ENCODE measurements at places on chromosomes 1 and 21. TPM values are rescaled to one million over a fixed set of nuclear protein-coding genes. Genes with fewer than 3 reads are reported as not detected.
A peak's percentile ranks its signal among the peaks of the same experiment; 100 is the strongest.

- DNase-seq, result peak; percentile 59
These were observed 23.8 kb upstream of the IFNAR1 start for GRCh38 chr21:33300701-33301631.

GRCh38 chr1:17419626-17420328 lies 19.7 kb downstream of the RCC2 start:
- DNase-seq, result peak; percentile 76

KCNC4 gene
- total RNA-seq, result 24.3 TPM

- DNase-seq, result no peak
These were observed 613 bp downstream of the ZFYVE9 start for GRCh38 chr1:52142220-52143183.

GRCh38 chr1:30063621-30064280 lies 659.6 kb downstream of the MATN1 start:
- no peak for DNase-seq

GPR37L1 gene
- total RNA-seq, result not detected

DNA sequence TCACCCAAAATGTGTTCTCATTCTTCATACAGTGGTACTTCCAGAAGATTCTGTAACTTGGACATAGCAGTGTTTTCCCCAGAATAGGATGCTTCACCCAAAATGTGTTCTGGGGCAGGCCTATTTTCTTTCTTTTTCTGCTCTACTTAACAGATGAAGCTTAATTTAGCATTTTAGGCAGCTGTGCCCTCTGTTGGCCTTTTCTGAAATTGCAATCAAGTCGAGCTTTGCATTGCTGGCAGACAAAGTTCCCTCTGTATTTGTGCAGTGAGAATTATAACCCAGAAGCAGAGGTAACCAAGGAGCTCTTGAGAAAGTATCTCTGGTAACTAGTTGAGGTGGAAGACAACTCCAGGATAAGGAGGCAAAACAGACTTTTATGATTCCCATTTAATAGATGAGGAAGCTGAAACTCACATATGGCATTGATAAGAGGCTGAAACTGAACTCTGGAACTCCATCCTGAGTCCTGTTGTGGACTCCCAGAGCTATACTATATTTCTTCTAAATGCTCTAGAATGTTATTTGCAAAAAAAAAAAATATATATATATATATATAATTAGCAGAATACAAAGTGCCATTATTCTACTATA lies 50.3 kb upstream of the L1TD1 start:
- peak; percentile 37 for DNase-seq

- no peak for DNase-seq
These were observed 11.1 kb upstream of the PAXBP1 start for GRCh38 chr21:32782698-32783097.

- DNase-seq, result no peak
These were observed 181.9 kb upstream of the VAMP3 start for GRCh38 chr1:7589080-7589735.

DNA sequence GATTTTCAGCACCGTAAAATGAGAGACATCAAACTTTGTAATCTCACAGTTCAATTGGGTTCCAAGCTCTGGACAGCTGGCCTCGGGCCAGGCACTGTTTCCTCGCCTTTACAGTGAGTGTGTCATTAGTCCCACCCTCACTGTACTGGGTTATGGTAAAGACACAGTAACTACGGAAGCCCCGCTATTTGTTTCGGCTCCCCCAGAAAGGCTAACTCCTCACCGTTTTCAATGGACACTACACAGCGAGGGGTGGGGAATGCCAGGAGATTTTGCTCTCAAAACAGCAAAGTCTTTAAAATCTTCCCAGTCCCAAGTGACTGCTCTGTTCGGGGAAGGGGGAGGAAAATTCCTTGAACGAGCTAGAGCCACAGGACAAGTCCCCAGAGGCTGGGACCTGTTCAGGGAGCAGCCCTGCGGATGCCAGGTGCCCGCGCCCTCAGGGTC lies 757 bp upstream of the SPSB1 start:
- DNase-seq, result no peak

- DNase-seq, result no peak
These were observed 31.4 kb upstream of the PAXBP1 start for GRCh38 chr21:32802954-32803353.

DNA sequence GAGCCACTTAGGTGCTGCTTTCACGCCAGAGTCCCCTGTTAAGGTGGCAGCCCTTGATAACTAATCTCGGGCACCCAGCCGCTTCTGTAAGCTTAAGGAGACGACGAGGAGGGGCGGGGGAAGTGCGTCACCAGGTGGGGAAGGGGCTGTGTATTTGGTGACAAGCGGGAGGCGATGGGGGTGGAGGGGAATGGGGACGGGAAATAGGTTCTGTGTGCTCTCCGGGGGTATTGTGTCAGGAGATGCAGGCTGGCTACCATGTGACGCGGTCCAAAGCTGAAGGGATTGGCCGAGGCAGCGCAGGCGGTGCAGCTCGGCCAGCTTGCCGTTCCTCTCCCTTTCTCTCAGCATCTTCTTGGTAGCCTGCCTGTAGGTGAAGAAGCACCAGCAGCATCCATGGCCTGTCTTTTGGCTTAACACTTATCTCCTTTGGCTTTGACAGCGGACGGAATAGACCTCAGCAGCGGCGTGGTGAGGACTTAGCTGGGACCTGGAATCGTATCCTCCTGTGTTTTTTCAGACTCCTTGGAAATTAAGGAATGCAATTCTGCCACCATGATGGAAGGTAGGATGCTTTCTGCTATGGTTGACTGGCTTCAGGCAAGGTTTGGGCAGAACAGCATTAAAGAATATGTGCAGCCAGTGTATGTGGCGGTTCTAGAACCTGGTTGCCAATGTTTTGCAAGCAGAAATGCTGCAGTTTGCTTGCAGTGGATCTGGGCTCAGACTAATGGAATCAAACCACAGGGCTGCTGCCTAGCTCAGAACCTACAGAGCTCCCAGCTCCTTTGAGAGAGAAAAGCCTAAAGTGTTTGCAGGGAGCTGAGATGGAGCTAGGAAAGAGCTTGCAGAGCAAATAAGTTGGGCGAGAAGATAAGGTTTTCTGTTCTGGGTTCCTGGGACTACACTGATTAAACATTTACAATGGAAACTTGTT lies at the start of gene SGIP1:
SGIP1 (plus strand) TSS at position 350 of the 937 bp plus-strand sequence; CDS start at position 556, 206 bp downstream.
- DNase-seq, result peak; percentile 13

AMY2A gene
- total RNA-seq, result not detected

PDC gene
- total RNA-seq, result not detected

GRCh38 chr1:109255678-109256077 lies 6.3 kb downstream of the CELSR2 start:
- DNase-seq, result no peak

ERO1B gene
- total RNA-seq, result 25.6 TPM

EPB41 gene
- total RNA-seq, result 186 TPM

GRCh38 chr1:47608296-47608875 lies 170.5 kb downstream of the FOXD2 start:
- DNase-seq, result no peak

GRCh38 chr1:30324251-30325084 lies 398.9 kb downstream of the MATN1 start:
- no peak for DNase-seq

SERTAD4 gene
- not detected for total RNA-seq

CLDN17 gene
- not detected for total RNA-seq

All from B cell (primary cell).